ENCODE measurements at places on chromosomes 12 and 14.

- DNase-seq: no peak
These were observed 208.6 kb downstream of the SLC38A4 start for GRCh38 chr12:46617167-46617566.

- DNase-seq: no peak
These were observed 33.3 kb downstream of the ATP2A2 start for GRCh38 chr12:110314308-110314707.

DNA sequence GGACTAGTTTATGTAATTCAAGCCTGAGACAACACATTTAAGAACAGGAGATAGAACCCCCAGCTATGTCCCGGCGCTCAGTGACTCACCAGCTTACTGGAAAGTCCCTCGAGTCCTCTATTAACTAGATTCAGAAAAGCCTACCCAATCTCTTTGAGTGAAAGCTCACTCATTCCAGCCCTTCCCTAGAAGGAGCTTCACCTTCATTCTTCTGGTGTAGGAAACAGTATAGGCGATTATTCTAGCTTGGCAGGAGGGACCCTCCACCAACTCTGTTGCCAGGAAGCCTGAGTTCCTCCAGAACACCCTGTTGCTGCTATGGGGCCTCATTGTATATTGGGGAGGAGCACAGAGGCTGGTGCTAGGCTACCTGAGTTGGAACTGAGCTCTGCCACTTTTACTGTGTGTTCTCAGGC is 57.2 kb upstream of the AEBP2 start:
- no peak for DNase-seq

DNA sequence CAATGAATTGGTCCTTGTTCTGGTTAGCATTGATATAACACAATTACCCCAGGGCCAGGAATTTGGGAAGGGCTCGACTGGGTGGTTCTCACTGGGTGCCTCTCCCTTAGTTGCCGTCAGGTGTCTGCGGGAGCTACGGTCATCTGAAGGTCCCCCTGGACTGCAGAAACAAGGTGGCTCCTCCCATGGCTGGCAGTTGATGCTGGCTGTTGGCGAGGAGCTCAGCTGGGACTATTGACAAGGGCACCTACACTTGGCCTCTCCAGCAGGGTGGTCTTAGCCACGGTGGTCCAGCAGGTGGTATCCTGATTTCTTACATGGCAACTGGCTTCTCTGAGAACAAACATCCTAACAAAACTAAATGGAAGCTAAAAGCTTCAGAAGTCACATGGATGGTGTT is 41.0 kb upstream of the RGS6 start:
- DNase-seq: no peak

GRCh38 chr14:92470215-92470614 is 43.4 kb upstream of the RIN3 start:
- no peak for DNase-seq

DNA sequence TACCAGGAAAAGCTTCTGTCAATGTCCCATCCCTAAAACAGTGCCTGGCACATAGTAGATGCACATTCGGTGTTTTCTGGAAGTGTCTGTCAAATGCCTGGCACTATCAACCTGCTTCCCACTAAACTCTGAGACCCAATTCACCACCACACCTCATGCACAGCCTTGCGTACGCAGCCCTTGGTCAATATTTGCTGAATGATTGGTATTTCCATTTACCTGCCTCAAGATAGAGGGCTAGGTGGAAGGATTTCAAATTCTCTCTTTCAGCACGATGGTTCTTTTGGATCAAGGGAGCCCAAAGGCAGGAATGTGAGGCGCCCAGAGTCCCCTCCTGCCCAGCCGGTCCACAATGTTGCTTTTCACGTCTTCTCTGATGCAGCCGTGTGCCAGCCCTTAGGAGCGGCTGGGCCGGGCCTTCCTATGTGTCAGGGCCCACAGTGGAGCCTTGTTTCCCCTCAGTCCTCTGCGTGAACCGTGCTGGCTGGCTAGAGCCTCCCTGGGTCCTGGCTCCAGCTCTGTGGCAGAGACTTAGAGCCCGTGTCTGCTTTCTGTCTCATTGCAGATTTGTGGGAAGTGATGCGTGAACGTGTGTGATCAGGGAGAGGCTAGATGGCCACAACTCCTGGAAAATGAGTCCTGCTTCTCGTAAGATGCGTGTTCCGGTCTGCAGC is 99.9 kb upstream of the RFLNA start:
- no peak for DNase-seq

DNA sequence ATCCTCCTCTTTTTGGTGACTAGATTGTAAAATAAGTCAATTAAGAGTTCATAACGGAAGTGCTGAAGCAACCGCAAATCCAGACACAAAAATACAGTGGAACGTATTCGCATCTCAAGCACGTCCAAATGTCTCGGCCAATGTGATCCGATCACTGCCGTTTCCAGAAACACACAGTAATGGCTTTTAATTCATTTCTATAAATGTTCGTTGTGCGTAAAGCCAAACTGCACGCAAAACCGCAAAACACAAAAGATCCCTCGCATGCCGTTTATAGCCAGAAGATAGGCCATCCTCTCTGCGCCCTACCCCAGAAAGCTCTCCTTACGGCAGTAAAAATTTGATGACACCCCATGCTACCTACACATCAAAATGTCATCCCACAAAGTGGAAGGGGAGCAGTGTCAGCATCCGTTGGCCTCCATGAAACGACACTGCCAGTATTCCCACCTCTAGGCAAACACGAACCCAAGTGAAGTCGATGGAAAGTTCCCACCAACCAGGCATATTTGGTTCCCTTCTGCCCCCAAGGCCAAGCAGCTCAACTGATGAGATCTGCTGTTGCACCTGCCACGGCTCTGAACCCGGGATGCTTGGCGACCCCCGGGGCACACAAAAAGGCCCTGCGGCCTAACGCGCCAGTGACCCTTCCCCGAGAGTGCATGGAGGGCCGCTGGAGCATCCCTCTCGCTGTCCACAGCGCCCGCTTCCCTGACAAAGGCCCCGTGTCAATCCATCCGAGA is 1.4 kb downstream of the HECTD4 start:
- DNase-seq: no peak

- no peak for DNase-seq
These were observed 295.5 kb downstream of the EGLN3 start for GRCh38 chr14:33655421-33655820.

DNA sequence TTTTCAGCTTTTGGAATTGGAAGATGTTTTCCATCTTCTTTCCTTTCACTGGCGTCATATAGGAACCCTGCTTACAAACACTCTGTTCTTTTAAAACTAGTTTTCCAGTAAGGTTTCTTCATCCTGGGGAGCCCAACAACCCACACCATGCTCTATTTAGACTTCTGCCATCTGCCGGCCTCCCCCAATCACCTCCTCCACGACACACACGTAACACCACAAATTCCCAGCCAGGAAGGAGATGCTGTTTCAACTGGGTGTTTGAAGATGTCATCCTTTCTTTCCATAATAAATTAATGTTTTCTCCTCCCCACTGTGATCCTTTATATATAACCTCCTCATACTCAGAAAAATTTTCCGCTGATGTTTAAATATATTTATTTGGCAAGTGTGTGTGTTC is 231.4 kb upstream of the DDHD1 start:
- no peak for DNase-seq

DNA sequence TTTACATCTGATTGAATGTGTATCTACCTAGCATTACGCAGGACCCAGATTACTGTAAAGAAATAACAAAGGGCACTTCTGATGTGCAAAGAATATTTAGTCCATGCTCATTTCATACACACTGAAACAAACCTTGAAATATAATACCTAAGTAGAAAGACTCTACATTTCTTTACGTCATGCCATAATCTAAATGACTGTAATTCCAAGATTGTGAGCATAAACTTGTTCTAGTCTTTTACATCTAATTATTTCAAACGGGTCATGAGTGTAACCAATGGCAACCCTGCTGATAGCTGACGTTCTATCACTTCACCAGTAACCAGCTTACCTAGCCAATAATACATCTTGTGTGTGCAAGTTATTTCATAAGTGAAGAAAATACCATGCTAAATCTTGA is 433.8 kb downstream of the PRKD1 start:
- DNase-seq: no peak

GRCh38 chr12:104410326-104410725 is 46.4 kb upstream of the CHST11 start:
- DNase-seq: no peak

DNA sequence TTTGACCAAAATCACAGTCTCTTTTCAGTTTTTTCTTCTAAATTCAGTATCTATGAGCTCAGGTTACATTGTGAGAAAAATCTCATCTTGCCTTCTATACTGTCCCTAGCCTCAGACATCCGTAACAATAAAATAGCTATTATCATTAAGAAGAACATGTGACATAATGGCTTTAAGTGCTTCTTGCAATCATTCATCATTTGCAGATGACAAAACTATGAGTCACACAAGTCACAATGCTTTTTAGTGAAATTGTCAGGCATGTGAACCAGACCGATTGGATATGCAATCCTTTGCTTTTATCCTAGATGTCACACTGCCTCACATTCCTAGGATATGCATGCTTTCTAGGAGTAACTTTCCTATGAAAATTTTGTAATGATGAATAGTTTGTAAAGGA is 313.1 kb downstream of the SLC6A15 start:
- DNase-seq: no peak

- DNase-seq: no peak
These were observed 382.5 kb upstream of the ATP2B1 start for GRCh38 chr12:90090929-90091651.

DNA sequence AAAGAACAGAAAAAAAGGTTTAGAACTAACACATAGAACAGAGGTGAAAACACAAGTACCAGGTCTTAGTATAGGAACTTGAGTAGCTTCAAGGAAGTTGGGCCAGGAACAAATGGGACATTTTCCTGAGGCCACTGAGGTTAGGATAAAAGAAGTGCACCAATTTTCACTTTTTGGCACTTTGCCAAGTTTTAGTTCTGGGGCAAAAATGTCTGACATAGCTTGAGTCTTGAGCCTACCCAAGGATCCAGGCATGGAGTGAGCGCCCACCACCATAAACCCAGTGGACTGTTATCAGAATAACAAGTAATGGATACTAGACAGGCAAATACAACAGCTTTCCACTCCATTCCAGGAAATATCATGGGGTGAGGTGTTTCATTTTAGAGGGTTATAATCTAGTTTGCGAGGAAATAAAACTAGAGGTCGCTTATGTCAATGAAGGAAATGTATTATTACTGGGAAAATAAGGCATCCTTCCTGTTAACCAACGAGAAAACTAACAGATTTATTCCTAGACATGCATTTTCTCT is 199.7 kb upstream of the HMGA2 start:
- no peak for DNase-seq

DNA sequence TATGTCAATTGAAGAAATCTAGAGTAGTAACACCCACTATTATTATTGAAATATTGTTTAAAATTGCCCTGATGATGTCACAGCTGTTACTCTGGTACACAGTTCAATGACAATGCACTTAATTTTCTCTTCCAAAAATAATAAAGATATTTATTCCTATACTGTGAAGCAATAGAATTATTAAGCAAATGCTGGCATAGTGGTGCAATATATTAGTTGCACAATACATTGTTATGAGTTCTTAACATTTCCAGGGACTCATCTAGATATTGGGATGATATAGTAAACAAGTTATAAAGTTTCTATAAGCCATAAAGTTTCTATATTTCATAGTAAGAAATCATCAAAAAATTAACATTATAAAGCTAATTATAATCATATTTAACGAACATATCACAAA is 897.8 kb downstream of the LRFN5 start:
- DNase-seq: no peak

DNA sequence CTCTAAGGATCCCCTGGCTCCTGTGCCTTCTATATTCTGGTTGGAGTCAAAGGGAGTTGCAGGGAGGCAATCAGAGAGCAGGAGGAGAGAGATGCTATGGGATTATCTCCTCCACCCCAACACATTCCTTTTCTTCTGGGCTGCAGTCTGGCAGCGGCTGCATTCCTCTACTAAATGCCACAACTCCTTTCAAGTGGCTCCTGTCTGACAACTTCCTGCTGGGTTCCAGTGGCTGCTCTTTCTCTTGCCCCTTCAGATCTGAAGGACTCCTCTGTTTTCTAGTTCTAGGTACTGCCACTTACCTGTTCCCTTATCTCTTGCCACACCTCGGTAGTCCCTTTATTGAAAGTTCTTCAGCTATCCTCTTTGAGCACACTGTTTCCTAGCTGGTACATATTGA is 425.0 kb downstream of the SNAPC1 start:
- no peak for DNase-seq

GRCh38 chr12:63362791-63363190 is 211.8 kb upstream of the AVPR1A start:
- no peak for DNase-seq

DNA sequence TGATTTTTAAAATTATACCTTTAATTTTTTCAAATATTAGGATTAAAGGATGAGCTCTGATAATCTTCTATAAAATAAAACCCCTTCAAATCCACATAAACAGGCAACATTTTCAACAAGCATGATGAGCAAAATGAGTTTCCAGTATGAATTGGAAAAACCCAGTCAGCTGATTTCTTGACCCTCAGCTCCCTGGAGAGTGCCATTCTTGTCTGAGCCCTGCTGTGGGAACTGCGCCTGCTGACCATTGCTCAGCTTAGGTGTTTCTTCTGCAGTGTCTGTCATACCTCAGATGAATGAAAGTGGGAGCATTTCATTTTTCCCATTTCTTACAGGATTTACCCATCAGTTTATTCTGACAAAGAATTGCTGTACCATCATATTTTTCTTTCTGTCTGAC is 27.6 kb downstream of the MAPKAPK5 start:
- DNase-seq: no peak

DNA sequence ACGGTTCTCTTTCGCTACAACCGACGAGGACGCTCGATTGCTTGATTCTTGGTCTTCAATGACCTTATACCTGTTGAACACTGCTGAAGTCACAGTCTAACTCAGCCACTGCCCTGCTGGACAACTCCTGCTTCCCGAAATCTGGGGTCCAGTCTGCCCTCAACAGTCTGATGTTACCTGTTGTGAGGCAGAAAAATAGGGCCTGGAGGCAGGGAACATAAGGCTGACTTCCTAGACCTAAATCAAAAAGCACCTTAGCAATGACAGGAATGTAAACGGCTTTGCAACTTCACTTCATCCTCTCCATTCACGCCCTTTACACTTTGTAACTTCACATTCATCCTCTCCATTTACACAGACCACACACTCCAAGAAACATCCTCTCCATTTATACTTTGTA is 597 bp upstream of the GLTP start:
- no peak for DNase-seq

- DNase-seq: no peak
These were observed 52.1 kb downstream of the ANKRD9 start for GRCh38 chr14:102457509-102457908.
